Karpas-422 (cell line): ENCODE measurements at places on chromosomes 5 and 9.

- DNase-seq, result no peak
Measured at GRCh38 chr5:59186623-59187022, 603.7 kb downstream of the RAB3C start.

DNA sequence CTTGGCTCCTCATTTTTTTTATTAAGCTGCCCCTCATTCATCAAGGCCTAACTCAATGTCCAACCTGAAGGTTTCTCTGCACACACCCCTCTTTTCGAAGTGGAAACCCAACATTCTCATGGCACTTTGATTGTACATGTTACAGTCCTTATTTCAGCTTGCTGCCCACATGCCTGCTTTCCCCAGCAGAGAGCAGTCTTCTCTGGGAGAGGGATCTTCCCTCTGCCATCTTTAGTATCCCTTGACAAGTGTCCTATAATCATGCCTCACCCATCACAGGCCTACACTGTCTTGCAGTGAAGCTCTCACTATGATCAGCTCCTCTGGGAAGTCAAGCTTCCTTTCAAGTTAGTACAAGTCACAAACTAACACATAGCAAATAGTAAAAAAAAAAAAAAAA is 175.1 kb downstream of the ACER2 start:
- no peak for DNase-seq

- peak; percentile 38 for DNase-seq
Measured at GRCh38 chr5:34545164-34545563, 111.0 kb upstream of the RAI14 start.

DNA sequence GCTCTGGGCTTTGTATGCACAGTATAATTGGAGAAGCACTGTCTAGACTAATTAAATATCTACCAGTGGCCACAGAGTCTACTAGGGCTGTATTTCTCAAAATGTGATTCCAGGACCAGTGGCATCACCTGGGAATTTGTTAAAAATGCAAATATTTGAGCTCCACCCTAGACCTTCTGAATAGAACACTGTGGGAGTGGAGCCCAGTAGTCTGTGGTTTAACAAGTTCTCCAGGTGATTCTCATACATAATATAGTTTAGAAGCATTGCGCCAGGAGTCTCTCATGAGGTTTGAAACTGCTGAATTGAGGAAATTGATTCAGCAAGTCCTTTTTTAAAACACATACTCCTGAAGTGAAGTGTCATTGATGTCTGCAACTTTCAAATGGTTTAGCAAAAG is 74.7 kb downstream of the FCHO2 start:
- DNase-seq, result no peak

GRCh38 chr5:55864606-55865541 is 13.7 kb downstream of the IL31RA start:
- DNase-seq, result no peak

GRCh38 chr9:136485049-136486045 is 2.5 kb upstream of the SEC16A start:
- peak; percentile 92 for DNase-seq

DNA sequence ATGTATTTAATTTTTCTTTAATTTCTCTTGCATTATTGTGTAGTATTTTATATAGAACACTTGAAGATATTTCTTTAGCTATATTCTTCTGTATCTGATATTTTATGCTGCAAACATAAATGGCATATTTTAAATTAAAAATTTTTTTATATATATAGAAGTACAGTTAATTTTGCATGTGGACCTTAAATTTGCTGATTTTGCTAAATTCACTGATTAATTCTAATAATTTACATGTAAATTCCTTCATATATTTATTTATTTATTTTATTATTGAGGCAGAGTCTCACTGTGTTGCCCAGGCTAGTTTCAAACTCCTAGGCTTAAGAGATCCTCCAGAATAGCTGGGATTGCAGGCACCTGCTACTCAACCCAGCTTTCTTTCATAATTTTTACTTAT is 276.9 kb downstream of the PRR16 start:
- no peak for DNase-seq

DNA sequence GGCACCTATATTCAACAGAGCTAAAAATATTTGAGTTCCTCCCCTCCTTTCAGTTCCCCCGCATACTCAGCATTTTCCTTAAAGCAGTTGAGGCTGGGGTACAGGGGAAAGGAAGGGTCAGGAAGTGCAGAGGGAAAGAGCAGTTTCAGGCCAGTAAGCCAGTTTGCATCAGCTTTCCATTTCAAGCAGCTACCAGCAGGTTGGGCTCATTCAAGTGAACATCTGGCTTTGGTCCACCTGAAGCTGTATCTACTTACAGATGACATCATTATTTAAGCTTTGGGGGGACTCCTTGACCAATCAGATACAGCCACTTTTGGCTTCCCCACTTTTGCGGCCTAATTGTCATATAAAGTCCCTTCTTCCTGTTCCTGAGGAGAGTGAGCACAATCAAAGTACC is 8.2 kb upstream of the ACO1 start:
- DNase-seq, result peak; percentile 48

DNA sequence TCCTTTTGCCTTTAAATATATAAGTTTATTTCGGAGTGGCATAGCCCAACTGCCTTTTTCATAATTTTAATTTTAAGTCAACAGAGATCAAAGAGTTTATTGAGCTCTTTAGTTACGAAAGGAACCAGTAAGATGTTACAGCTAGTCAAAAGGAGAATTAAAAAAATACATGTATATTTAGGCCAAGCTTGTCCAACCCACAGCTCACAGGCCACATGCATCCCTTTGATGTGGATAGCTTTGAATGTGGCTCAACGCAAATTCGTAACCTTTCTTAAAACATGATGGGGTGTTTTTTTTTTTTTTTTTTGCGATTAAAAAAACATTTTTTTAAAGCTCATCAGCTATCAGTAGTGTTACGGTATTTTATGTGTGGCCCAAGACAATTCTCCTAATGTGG is 50.2 kb upstream of the IL31RA start:
- no peak for DNase-seq

DNA sequence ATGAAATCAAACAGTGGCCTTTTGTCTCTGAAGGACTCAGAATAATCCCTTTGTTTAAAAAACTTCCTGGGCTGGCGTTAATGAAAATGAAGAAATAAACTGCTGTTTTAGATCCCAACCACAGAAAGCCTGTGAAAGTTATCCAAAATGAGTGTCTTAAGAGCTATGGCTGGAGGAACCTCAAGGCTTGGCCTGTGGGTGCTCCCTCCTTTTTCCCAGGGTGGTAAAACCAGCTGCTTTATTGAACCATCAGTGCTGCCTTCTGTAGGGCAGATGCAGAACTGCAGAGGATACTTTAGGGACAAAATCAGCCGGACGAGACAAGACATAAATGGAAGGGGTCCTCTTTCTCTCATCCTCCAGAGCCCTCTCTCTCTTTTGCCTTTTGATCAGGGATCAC is 100.9 kb downstream of the SMARCA2 start:
- DNase-seq, result peak; percentile 59

- DNase-seq, result no peak
Measured at GRCh38 chr5:157126-157715, 34.1 kb upstream of the LRRC14B start.

DNA sequence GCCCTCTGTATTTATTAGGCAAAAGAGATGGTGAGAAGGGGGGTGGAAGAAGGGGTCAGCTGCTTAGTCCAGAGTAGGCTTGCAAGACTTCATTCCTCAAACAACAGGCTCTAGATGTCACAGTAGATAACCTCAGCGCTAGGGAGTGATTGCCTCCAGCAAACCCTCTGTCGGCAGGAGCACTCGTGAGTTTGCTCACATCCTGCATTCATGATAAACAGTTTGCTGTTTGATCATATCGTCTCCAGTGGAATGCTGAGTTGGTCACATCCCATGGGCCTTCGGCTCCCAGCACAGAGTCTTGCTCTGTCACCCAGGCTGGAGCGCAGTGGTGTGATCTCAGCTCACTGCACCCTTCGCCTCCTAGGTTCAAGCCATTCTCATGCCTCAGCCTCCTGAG is 3.6 kb downstream of the TTC23L start:
- DNase-seq, result no peak

DNA sequence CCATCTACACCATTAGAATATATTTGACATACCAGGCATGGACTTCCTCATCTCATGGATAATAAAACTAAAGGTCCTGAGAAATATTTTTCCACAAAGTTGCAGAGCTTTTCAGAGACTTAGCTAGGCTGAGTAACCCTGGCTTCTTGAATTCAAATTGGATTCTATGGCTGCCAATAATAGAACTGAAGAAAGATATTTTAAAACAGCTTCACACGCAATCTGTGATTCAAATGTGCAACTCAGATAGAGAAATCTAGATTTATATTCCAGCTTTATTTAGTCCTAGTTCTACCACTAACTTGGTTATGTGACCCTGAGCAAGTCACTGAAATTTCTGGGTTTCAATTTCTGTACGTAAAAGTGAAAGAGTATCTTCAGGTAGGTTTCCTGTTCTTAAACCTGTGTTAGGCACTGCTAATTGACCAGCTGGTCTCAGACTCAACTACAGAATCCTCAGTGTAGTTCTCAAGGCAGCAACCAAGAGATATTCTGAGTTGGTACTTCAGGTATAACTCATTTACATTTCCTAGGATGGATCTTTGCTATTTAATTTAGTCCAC is 235.3 kb downstream of the GABRB2 start:
- no peak for DNase-seq

GRCh38 chr9:88173378-88173999 is 35.2 kb upstream of the SPATA31C2 start:
- DNase-seq, result peak; percentile 92

DNA sequence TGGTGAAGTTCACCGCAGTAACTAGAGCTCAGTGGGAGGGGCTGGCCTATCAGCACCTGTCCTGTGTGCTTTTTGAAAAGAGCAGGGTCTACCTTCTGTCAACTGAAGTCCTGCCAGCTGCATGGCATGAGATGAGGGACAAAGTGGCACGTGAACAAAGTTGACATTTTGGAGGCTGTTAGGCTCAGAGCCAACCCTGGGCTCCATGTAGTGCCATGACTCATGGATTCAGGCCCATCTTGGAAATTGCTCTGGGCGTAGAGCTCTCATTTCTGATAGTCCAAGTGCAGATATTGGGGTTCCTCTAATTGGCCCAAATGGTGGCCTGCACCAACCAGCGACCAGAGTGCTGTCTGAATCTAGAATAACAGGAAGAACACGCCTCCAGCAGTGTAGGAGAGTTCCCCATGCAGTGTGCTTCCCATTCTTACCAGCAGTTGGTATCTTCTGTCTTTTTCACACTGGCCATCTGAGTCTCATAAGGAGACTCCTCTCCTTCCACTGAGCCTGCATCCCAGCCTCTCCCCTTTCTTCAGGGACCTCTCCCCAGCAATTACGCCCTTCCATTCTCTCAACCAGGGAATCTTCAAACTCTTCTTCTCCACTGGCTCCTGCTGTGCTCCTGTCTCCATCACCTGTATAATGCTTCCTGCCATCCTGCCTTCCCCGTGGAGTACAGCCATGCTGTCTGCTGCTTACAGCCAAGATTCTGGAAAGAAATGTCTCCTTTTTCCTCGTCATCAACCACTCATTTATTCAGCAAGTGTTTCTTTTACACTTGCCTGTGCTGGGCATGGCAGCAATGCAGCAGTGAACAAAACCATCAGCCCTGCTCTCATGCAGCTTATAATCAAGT is 30.4 kb downstream of the IRF1 start:
- peak; percentile 49 for DNase-seq

DNA sequence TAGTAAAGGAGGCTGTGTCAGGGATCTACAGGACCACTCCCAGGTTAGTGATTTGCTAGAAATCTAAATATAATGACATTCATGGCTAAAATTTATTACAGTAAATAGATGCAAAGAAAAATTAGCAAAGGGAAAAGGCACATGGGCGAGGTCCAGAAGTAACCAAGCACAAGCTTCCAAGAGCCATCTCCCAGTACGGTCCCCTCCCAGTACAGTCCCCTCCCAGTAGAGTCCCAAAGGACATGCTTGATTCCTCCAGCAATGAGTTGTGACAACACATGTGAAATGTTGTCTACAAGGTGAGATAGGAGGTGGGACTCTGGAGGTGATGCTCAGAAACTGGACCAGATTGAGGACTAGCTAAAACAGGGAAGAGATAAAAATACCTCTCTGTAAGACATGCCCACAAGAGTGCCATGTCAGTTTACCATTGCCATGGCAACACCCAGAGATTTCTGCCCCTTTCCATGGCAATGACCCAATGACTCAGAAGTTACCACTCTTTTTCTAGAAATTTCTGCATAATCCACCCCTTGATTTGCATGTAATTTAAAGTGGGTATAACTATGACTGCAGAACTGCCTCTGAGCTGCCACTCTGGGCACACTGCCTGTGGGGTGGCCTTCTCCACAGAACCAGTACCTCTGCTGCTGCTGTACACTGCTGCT is 27.9 kb upstream of the CEMIP2 start:
- DNase-seq, result peak; percentile 55

GRCh38 chr5:41754857-41755256 is 115.4 kb downstream of the OXCT1 start:
- DNase-seq, result peak; percentile 63

DNA sequence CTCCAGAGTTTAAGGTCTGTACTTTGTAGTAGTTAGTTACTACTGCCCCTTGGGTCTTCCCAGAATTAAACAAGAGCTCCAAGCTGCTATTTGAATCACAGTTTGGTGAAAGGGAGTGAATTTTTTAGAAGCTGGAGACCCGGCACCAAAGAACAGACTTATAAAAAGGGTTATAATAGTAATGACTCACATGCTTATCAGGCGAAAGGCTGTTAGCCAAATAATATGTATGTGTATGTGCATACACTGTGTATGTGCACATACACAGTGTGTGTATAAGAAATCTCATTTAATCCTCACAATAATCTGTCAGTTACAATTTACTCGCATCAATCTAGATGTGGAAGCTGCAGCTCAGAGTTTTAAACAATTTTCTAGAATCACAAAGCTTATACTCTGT is 59.5 kb upstream of the ITGA1 start:
- no peak for DNase-seq

- no peak for DNase-seq
Measured at GRCh38 chr5:87313216-87313615, 45.5 kb downstream of the RASA1 start.

DNA sequence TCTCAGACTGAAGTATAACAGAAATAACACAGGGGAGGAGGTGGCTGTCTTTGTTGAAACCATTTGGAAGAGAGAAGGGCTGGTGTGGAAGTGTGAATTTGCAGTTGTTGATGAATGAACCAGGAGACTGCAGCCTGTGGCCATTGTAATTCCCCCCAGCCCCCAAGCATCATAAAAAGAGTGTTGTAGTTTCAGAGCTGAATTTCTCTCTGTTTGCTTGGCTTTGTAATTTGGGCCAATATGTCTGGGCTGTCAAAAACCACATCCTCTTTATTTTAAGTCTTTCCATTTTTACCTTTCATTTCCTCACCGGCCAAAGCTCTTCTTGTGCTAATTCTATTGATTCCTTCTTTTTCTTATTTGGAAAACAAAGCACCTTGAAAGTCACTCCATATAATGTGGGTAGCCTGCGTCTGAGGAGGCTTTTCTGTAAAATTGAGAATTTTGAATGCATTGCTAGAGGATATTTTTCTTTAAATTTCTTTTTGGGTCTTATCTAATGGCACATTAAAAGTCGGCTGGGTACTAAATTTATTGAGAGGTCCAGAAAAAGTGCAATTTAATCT is 383.3 kb downstream of the OSTF1 start:
- no peak for DNase-seq
